ENCODE measurements at places on chromosomes 7 and 10.

GRCh38 chr10:112711366-112711765 lies 238.7 kb upstream of the TCF7L2 start:
- no peak for DNase-seq

- DNase-seq, result no peak
Measured at GRCh38 chr10:126592901-126593300, 77.6 kb downstream of the C10orf90 start.

- no peak for DNase-seq
Measured at GRCh38 chr10:91077549-91078071, 142.9 kb upstream of the PCGF5 start.

GRCh38 chr7:157208571-157209413 lies 70.1 kb downstream of the UBE3C start:
- no peak for DNase-seq

DNA sequence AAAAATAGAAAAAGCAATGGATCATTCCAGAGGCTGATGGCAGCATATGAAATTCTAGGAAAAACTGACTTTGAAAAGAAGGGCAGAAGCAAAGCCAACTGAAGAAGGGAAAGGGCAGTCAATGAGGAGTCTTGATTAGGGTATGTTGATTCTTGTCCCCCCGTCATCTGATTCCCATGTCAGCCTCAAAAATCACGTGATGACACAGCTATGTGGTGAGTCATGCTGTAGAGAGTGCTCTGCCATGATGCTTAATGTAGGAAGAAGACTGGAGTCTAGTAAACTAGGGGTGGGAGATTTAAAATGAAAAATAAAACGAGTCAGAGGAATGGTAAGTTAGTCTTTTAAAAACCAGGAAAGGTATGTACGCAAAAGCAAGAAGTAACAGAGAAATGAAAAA lies 3.9 kb upstream of the POU6F2 start:
- DNase-seq, result no peak

GRCh38 chr7:50022451-50022850 lies 70.6 kb downstream of the ZPBP start:
- DNase-seq, result no peak

- DNase-seq, result no peak
Measured at GRCh38 chr7:80312139-80312661, 177.6 kb downstream of the GNAI1 start.

DNA sequence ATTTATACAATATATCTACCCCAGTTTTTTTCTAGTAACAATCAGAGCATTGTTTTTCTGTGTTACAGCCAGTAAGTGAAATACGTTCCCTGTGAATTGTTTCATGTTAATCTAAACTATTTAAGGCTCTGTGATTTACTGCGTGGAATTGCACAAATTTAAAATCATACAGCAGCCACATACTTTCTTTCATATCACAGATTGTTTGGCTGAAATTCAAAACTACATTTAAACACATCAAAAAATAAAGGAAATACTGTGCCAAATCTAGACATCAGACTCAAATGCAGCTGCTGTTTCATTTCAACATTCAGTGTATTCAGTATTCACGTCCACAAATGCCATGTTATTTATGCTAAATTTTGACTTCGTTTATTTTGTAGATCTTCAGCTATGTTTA lies 242.6 kb upstream of the HGF start:
- no peak for DNase-seq

- no peak for DNase-seq
Measured at GRCh38 chr7:50655490-50655889, 90.3 kb upstream of the DDC start.

DNA sequence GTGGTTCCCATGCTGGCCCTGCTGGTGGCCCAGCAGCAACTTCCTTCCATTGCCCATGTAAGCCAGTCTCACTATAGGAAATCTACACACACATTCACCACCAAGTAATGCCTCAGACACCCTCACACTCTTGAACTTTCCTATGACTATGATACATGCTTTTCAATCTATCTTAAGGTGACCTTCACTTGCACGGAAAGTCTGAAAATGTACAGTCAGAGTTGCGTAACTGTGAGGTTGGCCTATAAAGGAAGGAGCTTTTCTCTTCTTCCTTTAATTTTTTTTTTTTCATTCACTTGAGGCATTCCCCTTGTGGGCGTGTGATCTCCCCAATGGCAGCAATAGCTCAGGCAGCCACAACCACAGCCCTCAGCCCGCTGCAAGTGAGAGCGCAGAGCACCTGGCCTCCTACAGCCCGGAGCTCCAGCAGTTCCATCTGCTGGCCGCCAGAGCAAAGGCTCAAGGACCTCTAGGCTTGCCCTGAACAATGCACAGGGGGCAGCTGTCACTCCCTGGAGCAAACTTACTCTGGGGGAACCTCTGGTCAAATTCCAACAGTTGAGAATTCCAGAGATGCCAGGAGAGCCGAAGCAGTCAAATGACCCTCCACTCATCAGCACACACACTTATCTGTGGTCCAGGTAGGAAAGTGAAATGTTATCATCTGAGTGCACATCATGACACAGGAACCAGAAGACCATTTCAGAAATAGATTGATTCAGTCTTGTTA lies 123.1 kb upstream of the ADO start:
- peak; percentile 96 for DNase-seq

GRCh38 chr10:71757399-71757922 lies 15.9 kb downstream of the VSIR start:
- DNase-seq, result no peak

DNA sequence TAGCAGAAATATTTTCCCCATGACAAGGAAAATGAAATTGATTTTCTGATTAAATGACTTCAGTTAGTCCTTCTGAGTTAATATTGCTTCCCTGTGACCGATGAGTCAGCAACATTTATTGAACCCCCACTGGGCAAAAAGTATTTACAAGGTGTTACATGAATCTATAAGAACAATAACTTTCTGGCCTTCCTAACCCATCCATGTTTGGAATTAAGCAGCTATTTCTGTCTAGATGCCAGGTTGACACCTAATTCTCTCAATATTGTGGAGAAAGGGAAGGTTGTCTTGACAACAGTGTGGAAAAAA lies 112.9 kb upstream of the JAZF1 start:
- DNase-seq, result peak; percentile 19

DNA sequence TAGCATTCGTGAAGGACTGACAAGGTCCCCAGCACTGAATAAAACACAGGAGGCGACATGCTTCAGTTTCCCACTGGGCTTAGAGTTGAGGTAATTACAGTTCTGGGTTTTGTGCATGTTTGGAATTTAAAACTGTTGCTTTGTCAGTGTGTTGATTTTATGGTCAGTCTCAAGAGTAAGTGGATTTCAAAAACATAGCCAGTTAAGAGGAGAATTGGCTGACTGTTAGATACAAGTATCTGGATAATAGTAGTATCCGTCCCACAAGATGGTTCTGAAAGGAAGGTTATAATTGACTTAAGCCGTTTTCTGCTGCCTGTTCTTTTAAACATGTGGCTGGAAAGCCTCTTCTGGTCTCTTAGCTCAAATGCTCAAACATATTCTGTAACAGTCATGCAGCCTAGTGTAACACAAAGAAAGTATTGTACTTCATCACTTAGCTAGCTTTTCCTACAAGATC lies 170.9 kb downstream of the POLR1F start:
- no peak for DNase-seq

GRCh38 chr7:131231381-131232220 lies 96.1 kb upstream of the MKLN1 start:
- peak; percentile 91 for DNase-seq

DNA sequence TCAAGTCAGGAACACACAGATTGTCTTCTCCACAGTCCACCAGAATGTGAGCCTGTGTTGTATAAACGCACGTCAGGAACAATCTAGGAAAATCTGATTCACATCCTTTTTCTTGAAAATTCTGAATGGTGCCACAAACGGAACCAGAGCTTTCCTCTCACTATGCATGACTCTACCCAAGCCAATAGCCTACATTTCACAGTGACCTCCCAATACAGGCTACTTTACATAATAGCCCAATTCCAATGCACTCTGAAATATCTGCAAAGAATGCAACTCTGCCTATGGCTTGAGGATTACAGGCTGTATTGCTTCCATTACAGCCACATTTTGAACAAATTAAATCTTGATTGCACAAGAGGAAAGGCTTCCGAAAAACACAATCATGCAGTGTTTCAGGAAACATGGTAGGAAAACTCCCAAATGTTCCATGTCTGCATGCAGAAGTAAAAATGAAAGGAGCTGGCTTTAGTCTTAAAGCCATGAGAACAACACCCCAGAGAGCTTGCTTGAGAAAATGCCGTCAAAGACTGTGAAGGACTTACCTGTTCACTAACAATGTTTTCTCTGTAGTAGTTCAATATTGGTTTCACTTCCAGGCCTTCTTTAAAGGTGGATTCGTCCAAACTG lies 113.9 kb downstream of the ITGA8 start:
- DNase-seq, result no peak

- no peak for DNase-seq
Measured at GRCh38 chr7:2190531-2190930, 42.2 kb downstream of the MAD1L1 start.

DNA sequence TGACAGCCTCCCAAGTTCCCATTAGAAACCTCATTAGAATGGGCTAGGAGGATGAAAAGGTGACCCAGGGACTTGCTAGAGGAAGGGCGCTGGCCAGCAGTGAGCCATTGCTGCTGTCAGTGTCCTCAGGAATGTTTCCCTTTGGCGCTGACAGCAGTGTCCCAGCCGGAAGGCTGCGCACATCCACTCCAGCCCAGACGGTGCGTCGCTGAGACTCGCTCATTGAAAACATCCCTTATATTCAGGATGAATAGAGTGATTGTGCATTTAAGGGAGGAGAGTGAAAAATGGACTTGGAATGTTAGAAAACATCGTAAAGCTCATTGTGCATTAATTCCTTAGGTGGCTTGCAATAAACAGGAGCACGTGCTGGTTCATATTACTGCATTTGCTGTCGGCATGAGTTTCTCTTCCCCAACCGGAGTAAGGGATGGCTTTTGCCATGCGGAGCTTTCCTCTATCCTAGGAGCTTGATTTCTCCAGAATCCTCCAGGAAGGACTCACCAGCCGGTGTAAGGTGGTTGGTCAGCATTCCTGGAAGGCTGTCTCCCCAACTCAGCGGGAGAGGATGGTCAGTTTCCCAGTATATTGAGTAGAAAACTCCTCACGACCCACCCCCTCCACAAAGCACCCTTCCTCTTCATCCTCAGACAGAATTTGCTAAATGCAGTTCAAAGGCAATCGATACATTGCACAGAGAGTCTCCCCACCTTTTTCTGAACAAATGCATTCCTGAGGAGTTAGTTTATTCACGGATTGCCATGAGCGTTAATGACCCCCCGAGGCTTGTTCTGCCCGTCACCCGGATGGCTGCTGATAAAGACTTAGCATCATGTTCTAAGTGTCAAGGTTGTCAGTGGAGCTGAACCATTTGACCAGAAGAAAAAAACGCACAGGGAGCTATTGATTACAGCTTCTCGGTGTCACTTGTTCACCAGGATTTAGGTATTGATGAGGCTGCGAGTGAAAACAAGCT lies 201.8 kb downstream of the EBF3 start:
- no peak for DNase-seq

GRCh38 chr10:119450606-119451299 lies 91.8 kb downstream of the RGS10 start:
- DNase-seq, result no peak

- no peak for DNase-seq
Measured at GRCh38 chr10:55098452-55098851, 297.4 kb upstream of the PCDH15 start.

GRCh38 chr7:140656548-140657515 lies 15.9 kb upstream of the ADCK2 start:
- peak; percentile 95 for DNase-seq

- peak; percentile 66 for DNase-seq
Measured at GRCh38 chr10:74255888-74256357, 104.9 kb downstream of the ADK start.

- no peak for DNase-seq
Measured at GRCh38 chr7:149414745-149415390, 46.0 kb downstream of the ZNF777 start.

- no peak for DNase-seq
Measured at GRCh38 chr10:173741-174140, 38.5 kb downstream of the ZMYND11 start.

GRCh38 chr10:22003177-22003963 lies at the start of gene DNAJC1:
Gene DNAJC1, minus strand, starts transcription at chr10:22003730. Its CDS starts 296 bp downstream, at chr10:22003434.
- peak; percentile 92 for DNase-seq

DNA sequence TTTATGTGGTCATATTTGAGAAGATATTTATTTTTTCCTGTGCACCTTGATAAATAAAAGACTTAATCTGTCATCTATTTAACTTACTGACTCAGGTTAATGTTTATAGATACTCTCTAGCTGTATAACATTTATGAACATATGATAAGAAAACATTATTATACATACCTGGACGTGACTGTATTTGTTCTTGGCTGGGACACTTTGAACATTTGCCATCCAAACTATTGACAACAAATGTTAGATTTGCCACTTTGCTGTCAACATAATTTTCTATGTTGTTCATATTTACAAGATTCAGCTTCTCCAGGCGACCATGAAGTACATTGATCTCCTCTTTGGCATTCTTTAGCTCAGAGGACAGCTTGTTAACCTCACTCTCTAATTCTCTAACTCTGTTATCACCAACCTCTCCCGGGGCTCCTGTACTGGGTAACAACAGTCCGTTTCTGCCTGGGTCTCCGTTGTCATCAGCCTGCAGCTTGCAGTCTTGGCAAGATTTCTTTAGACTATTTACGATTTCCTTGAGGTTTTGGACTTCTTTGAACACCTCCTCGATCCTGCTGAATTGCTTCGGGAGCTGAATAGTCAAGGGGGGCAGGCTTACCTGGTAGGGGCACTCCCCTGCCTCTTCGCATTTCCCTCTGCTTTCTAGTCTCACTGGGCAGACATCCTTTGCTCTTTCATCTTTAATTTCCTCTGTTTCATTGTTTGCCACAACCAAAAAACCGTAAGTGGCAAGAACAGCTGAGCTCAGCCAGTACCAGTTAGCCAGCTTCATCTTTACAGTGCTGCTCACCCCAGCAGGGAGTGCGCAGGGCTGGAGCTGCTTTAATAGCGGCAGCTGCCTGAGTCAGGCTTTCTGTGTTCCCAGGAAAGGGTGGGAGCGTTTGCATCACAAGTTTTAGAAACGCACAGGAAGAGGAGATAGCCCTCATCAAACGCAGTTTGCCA lies at the start of gene FGL2:
Gene FGL2 (minus strand): TSS at position 807 of the 954 bp plus-strand sequence. CDS start 26 bp downstream, at position 781.
- peak; percentile 71 for DNase-seq

GRCh38 chr7:129835569-129835968 lies 117.2 kb downstream of the UBE2H start:
- no peak for DNase-seq

DNA sequence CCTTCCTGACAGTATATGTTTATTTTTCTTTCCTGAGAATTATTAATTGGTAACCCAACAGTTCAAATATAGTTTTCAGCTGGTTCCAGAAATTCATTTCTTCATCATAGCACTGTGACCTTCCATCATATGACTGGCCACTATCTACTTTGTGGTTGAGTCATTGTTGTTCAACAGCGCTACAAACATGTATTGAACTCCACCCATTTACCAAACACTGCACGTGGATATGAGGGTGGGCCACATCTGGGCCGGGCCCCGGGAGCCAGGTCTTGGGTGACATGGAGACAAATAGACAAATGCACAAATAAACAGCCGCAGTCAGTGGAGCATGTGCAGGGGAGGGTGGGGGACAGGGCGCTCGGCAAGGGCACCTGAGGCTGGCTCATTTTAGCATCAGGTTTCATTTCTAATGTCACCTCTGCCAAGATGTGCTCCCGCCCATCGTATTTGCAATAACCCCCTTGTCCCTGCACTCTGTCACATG lies 24.0 kb upstream of the EEPD1 start:
- no peak for DNase-seq

All from NB4 (cell line).